ENCODE measurements at places on chromosomes 3 and 15. TPM values are rescaled to one million over a fixed set of nuclear protein-coding genes. Genes with fewer than 3 reads are reported as not detected.

DNA sequence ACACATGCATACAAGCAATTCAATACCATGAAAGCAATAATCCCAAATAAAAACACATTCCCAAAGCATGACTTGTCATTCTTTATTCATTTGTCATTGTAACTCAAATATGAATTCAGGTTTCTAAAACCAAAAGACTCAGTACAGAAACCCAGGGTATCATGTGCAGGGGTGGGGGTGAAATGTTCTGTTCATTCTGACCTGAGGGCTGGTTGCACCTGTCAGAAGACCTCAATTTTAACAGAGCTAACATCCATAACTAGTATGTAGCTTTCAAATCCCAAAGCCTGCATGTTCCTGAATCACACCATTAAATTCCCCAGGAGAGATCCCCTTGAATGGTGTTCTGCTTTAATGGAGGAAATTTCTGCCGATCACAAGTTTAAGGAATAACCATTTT lies 738.7 kb downstream of the MCTP2 start:
- DNase-seq, result no peak

GRCh38 chr3:32842531-32842931 lies 24.7 kb downstream of the TRIM71 start:
- DNase-seq, result no peak

DNA sequence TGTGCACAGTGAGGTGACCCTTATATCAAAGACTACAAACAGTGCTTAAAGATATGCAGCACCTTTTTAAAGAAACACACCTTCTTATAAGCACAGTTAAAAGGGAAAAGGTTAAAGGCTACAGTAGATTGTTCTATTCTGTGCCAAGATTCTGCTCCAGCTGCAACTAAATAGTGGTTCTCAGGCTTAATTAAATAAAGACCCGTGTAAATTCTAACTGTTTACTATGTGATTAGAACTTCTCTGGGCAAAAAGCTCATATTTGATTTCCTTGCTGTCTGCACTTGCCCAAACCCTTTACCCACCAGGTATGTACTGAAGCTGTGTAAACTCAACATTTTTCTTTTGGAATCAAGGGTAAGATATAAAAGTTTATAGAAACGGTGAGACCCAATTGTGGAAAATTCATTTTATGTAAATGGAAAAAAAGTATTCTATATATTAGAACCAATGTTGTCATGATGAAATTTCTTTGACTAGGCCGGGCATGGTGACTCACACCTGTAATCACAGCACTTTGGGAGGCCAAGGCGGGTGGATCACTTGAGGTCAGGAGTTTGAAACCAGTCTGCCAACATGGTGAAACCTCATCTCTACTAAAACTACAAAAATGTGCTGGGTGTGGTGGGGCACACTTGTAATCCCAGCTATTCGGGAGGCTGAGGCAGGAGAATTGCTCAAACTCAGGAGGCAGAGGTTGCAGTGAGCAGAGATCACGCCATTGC lies 230.6 kb downstream of the MECOM start:
- DNase-seq, result no peak

DNA sequence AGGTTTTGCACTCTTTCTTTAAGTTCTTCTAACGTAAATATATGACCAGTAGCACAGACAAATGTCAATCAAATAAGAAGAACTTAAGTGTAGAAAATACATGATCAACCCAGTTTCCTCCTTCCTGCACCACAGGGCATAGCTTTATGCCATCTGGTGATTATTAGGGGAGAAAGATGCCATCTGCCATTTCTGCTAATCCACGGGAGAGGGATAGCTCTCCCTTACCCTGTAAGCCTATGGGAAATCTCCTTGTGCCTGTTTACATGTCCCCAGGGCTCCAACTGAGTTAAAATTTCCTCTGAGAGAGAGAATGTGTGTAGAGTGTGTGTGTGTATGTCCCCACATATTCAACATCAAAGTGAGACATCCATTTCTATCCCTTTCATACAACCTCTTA lies 135.9 kb downstream of the RSL24D1 start:
- no peak for DNase-seq

GRCh38 chr3:133629146-133629545 lies 32.6 kb downstream of the TOPBP1 start:
- DNase-seq, result no peak

DNA sequence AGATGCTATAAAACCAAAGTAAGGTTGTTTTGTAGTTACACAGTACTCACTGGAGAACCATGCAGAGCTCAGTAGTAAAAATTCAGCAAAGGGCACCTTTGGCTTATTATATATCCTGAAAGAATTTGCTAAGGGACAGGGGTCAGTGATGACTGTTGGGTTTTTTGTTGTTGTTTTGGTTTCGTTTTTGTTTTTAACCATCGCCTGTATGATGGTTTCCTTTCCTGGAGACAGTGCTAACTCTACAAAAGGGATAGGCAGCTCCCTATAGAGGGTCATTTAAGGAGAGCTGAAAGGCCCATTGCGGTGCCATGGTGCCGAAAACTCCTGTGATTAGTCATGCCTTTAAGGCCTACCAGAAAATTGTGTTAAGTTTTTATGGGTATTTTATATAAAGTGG lies 118.2 kb upstream of the GOLIM4 start:
- DNase-seq, result no peak

DNA sequence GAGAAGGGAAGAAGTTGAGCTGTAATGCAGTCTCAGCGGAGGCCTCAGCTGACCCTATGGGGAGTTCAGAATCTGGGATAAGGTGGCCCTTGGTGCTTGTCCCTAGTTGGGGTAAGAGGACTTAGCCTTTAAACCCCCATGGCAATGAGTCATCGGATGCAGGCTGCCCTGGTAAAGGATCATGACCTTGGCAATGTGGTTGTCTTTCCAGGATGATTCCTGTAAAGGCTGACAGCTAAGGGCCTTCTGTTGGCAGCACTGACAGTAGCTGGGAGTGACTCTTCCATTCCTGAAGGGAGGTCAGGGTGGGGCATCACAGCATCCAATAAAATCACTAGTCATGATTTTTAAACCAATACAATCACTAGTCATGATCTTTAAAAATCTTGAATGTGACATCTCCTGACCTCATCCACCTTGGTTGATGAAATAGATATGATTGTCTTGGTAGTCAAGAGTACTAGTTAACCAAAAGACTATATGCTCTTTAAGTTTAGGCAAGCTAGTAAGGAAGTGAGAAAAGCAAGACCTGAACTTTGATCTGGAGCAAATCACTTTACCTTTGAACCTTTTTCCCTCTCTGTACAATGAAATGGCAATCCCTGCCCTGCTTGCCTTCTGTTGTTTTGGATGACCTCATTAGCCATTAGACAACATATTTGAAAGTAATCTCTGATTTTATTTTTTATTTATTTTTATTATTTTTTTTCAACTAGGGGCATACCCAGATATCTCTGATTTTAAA lies 71.3 kb upstream of the CACNA1D start:
- DNase-seq, result no peak

GRCh38 chr3:194785315-194785714 lies 99.6 kb downstream of the FAM43A start:
- DNase-seq, result no peak

GRCh38 chr3:52203701-52204100 lies 5.7 kb downstream of the ALAS1 start:
- DNase-seq, result no peak

GRCh38 chr15:42324308-42324707 lies 35.0 kb upstream of the CAPN3 start:
- no peak for DNase-seq

GRCh38 chr15:71891026-71891425 lies 80.7 kb downstream of the NR2E3 start:
- DNase-seq, result no peak

- no peak for DNase-seq
Measured at GRCh38 chr3:123819949-123820348, 64.2 kb downstream of the MYLK start.

- DNase-seq, result no peak
Measured at GRCh38 chr3:161607056-161607455, 110.4 kb downstream of the OTOL1 start.

DNA sequence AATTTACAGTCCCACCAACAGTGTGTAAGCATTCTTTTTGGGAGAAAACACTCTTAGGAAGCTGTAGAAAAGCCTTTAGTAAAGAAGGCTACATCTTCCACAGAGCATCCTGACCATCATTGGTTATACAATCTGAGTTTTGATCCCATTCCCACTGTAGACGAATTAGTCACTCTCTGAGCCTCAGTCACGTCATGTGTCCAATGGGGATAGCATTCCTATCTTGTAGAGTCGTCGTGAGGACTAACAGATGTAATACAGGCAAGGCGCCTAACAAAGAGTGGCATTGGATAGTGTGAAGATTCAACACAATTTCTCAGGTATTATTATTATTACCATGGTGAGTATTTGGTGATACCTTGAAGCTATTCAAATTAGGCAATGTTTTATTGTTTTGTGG lies 44.0 kb upstream of the ALDH1A3 start:
- no peak for DNase-seq

- no peak for DNase-seq
Measured at GRCh38 chr3:59290358-59290757, 240.5 kb upstream of the CFAP20DC start.

- no peak for DNase-seq
Measured at GRCh38 chr15:70518201-70519003, 245.0 kb downstream of the UACA start.

DNA sequence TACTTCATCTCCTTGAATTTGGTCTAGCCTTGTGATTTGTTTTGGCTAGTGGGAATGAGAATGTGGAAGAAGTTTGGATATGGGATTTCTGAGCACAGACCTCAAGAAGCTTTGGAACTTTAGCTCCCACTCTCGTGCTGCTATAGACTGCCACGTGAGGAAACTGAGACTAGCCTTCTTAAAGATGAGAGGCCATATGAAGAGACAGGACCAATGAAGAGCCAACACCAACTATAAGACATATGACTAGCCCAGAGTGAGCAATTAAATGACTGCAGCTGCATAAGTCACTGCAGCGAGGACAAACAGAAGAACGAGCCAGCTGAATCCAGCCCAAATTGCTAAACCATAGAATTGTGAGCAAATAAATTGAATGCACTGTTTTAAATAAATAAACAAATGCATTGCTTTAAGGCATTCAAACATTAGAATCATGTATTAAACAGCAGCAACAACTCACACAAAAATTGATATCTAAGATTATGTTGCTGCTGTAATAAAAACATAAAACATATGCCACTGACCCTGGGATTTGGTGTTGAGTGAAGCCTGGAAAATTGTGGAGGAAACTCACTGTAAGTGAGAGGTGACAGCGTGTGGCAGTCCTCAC lies 15.7 kb upstream of the CNTN4 start:
- no peak for DNase-seq

GRCh38 chr15:68601206-68602197 lies 22.7 kb downstream of the CORO2B start:
- DNase-seq, result no peak

DNA sequence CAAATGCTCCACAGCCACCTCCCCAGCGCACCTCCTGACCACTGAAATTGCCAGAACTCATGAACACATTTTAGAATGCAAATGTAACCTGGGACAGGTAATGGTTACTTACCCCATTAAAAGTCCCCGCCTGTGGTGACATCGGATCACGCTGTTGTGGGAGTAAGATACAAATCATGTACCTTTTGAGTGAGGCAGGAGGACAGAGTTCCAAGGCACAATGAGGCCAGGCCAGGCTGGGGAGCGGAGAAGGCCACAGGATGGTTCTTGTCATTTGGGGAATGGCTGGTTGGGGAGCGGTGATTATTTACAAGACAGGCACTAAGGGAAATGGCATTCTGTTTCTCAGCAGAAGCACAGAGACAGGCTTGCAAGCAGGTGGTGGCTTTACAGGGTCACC lies 490.0 kb downstream of the EDEM1 start:
- DNase-seq, result no peak

DNA sequence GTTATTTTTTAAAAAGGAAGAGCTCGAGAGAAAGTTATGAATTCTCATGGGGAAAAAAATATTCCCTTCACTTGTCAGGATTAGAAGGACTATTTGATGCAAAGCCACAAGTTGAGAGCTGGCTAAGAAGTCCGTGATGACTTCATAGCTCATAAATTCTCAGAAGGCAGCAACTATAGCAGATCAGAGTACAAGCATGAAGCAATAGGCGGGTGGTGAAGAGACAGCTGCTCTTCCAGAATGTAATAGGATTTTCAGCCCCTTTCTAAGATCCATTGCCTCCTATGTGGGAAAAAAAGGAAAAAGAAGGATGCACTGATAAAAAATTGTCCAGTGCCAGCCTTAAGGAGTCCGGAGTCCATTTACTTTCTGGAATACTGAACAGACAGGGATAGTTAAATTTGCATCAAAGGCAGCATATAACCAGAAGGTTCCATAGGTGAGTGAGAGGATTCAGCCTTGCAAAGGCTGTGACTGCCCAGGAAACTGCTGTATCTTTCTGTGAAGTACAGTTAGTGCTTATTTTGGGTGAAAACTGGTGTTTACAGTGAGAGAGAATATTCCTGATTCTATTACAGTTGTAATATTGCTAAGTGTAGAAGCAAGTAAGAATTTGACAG lies 929.5 kb upstream of the ALCAM start:
- no peak for DNase-seq

- no peak for DNase-seq
Measured at GRCh38 chr15:72964135-72964534, 88.1 kb upstream of the NEO1 start.

- DNase-seq, result no peak
Measured at GRCh38 chr3:44114142-44114541, 127.5 kb upstream of the TOPAZ1 start.

DNA sequence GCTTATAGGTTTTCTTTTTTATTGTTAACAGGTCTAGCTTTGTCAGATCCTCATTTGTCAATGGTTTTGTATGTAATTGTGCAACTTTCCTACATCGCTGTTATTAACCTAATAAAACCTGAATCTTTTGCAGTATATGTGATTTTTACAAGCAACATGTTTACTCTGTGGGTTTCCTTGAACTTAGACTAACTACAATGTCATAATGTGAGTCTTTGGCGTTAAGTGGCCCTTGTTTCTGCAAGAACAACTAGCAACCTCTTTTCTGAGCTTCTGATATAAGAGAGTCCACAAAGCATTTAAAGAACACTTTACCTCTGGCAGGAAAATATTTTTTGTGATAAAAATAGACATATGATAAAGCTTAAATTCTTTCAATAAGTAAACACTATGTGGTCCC lies 230.3 kb upstream of the CFAP20DC start:
- DNase-seq, result no peak

DNA sequence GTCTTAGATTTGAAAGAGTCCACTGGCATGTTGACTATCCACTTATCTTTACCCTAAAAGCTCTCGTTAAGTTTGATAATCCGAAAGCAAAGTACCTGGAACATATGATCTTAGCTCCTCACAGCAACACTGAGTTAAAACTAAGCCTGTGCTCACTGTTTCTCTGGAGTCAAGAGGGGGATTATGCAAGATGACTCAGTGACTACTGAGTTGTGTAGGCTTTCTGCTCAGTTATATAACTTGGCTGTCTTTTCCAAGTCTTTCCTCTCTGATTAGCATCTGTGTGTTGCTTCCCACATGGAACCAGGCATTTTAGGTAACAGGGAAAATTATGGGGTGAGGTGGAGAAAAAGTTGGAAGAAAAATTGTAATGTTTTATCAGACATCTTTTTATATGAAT lies 31.2 kb upstream of the MYO5C start:
- no peak for DNase-seq

Gene ARID3B
- total RNA-seq, result 42.6 TPM

Gene GOLGA6D
- total RNA-seq, result not detected

Gene KBTBD13
- total RNA-seq, result not detected

Gene AMIGO3
- 0.99 TPM for total RNA-seq

Gene MEX3B
- total RNA-seq, result 1.4 TPM

Gene SLC22A14
- 0.23 TPM for total RNA-seq

Gene PLSCR4
- total RNA-seq, result 0.78 TPM

Gene SKOR1
- 2.7 TPM for total RNA-seq

Gene GOLGA6A
- total RNA-seq, result not detected

Gene FGF12
- total RNA-seq, result 0.35 TPM

Gene WDR72
- total RNA-seq, result not detected

Gene DTX3L
- total RNA-seq, result 34.0 TPM

Gene EXD1
- total RNA-seq, result not detected

Gene FAM107A
- not detected for total RNA-seq
